ENCODE measurements at places on chromosomes 2 and 18.
A peak's percentile ranks its signal among the peaks of the same experiment; 100 is the strongest.

DNA sequence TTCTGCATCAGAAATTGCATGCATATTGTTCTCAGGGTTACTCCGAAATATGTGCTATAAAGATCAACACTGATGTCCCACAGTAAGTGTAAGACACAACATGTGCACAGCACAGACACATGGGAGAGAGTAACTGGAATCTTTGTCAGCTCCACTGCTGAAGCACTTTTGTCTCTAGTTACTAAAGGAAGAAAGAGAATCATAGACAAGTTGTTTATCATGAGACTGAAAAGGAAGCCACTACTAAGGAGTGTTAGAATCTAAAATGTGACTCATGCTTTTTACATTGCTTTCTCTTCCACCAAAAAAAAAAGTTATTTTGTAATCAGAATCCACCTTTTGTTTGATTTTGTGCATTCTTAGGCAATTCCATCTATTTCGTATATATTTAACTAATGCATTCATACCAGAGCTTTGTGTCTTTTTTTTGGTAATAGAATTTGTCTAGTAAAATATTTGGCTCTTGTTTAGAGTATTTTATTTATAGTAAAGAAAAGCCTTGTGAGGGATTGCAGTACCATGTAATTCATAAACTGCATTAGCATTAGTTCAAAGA, 502.4 kb downstream of the FBXO15 start:
- peak; percentile 34 for DNase-seq

DNA sequence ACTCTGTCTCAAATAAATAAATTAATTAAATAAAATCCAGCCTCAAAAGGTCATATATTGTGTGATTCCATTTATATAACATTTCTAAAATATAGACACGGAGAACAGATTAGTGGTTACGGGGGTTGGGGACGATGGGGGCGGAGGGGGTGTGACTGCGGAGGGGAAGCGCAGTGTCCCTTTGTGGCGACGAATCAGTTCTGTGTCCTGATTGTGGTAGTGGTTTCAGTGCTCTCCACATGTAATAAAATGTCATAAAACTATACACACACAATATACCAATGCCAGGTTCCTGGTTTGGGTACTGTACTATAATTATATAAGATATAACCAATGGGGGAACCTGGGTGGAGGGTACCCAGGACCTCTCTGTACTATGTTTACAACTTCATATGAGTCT, 186.4 kb downstream of the ANAPC1 start:
- DNase-seq, result no peak

GRCh38 chr2:29767606-29768335, 153.6 kb downstream of the ALK start:
- no peak for DNase-seq

- DNase-seq, result no peak
These were observed 40.4 kb downstream of the CHST9 start for GRCh38 chr18:27144672-27145071.

DNA sequence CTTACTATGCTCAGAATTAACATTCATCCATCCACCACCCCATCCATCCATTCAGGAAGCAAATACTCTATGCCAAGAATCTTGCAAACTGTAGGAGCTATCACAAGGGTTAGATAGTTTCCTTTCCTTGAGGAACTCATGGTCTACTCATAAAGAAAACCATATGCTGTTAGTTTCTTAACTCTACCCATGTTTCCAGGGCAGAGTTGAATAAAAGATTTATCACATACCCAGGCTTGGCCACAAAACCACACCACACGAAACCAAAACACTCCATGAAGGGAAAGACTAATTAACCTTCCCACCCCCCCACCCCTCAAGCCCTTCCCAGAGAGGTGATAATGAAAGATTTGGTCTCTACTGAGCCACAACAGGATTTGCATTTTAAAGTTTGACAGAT, 23.7 kb upstream of the MSGN1 start:
- no peak for DNase-seq

DNA sequence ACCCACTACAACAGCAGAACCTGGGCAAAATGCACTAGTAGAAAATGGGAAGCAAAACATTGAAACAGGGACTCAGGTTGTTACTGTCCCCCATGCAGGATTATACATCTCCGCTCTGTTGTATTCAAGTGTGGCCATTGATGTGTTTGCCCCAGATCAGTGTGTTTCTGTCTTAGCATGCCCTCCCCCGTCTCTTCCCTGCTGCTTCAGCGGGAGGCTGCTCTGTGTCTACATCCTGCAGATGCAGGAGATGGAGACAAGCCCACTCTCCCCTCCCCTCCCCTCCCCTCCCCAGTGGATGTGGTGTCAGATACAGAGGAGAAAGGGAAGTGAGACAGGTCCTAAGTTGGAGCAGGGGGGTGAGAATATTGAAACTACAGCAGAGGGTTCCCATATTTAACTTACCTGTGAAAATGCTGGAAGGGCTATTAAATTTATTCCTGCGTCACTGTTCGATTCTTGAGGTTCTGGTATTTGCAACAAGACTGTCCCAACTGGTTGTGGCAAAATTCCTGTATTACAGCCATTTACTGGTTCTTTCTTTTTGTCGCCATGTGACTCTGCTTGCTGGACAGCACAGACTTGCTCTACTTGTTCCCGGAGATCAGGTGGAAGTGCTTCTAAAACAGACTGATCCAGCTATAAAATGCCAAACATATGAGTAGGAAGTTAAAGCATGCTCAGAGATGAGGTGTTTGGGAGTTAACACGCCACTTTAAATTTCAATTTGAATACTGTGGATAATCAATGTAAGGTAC, 67.0 kb downstream of the EIF5B start:
- no peak for DNase-seq

DNA sequence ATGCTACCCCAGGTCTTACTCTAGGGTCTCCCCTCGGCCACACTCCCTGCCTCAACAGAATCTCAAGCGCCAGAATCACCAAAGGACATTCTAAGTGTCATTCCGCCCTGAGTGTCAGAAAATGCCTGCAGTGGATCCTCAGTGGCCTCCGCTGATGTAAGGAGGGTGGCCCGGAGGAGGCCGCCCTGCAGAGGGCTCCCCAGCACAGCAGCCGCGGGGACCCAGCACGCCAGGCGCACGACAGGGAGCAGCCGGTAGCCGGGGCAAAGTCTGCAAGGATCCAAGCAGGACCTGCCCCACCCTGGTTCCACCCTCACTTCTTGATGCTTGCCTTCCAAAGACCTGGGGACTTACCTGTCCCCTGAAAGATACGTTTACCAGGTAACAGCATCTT, 54.2 kb upstream of the ID2 start:
- no peak for DNase-seq

DNA sequence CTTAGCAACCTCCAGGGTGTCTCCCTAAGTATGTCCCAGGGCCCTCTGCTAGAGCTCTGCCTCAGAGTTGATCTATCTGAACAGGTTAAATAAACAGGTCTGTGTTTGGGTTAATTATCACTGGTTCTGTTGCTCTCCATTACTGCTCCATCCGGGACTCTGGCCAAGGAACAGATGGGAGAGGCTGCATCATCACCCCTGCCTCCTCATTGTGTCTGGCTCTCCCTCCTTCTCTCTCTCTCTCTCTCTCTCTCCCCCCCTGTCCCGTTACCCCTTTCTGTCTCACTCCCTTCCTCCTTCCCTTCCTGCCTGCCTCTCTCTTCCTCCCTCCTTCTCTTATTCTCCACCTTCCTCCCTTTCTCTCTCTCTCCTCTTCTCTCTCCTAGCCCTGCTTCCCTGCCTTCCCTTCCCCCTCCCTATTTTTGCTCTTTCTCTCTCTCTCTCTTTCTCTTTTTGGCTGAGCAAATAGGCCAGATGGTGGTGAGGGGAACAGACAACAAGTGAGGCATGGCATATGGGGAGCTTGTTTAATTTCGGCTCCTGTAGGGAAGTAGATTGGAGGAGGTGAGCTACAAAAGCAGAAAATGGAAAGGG, 62.1 kb downstream of the SETBP1 start:
- DNase-seq, result no peak

DNA sequence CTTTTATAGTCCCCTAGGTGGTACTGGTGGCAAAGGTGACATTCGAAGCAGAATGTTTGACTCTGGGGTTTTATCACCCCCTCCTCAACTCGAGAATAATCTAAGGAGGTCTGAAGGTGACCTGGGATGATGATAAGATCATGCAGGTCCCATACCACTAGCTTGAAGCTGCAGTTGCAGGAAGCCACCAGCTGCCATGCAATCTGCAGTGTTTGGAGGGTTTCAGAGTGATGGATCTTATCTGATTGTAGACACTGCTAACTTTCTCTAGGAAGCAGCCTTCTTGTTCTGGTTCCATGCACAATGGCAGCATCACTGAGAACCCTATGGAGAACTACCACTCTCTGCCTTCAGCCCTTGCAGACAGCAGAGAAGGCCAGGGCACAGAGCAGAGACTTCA, 59.4 kb upstream of the LRPPRC start:
- no peak for DNase-seq

- no peak for DNase-seq
These were observed 114.6 kb downstream of the VIT start for GRCh38 chr2:36811071-36811470.

- DNase-seq, result no peak
These were observed 473.8 kb downstream of the DCC start for GRCh38 chr18:52813635-52814416.

DNA sequence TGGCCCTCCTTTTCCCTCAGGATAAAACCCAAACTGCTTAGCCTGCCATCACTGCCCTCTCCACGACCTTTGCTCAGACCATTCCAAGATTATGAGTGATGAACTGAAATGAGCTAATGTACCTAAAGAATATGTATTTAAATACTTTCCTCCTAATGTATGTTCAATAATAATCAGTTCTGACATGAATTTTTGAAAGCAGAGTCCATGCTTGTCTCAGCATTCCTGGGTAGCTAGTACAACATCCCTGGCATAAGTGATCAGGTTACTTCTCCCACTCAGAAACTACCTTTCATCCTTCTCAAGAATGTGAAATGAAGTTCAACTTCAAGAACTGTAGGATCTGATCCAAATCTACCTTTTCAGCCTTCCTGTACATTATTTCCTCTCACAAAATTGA, 103.6 kb downstream of the UNC80 start:
- no peak for DNase-seq

Measured in iris pigment epithelial cell (primary cell).